Activated CD8-positive, alpha-beta T cell treated with anti-CD3 and anti-CD28 coated beads for 36 hours (primary cell): ENCODE measurements at places on chromosomes 6 and 20. TPM values are rescaled to one million over a fixed set of nuclear protein-coding genes. Genes with fewer than 3 reads are reported as not detected.

Gene HCRTR2
- not detected for total RNA-seq

DNA sequence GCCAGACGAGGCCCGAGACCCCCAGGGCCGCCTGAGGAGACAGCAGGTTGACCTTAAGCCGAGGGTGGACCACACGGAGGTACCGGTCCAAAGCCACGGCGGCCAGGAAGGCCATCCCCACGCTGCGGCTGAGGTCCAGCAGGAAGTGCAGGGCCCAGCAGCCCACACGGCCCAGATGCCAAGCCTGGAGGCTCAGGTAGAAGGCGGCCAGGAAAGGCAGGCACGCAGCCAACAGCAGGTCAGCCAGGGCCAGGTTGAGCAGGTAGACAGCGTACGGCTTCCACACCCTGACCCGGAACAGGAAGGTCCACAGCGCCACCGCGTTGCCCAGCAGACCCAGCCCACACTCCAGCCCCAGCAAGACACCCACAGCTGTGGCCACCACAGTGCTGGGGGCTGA is 366 bp downstream of the GPR31 start:
- no peak for DNase-seq

GRCh38 chr20:37526238-37526838 is 1.3 kb downstream of the BLCAP start:
- no peak for DNase-seq

GRCh38 chr6:118683881-118684872 is 32.8 kb upstream of the CEP85L start:
- no peak for DNase-seq

Gene PACSIN1
- 0.47 TPM for total RNA-seq

GRCh38 chr6:6736791-6737654 is 148.5 kb downstream of the LY86 start:
- DNase-seq = no peak

- DNase-seq = no peak
These were observed 55.2 kb downstream of the EFHC1 start for GRCh38 chr6:52475307-52475706.
